ENCODE measurements at places on chromosomes 6 and 20.

- ATAC-seq: no peak
Measured at GRCh38 chr6:28203201-28203600, 21.9 kb upstream of the ZSCAN9 start.

DNA sequence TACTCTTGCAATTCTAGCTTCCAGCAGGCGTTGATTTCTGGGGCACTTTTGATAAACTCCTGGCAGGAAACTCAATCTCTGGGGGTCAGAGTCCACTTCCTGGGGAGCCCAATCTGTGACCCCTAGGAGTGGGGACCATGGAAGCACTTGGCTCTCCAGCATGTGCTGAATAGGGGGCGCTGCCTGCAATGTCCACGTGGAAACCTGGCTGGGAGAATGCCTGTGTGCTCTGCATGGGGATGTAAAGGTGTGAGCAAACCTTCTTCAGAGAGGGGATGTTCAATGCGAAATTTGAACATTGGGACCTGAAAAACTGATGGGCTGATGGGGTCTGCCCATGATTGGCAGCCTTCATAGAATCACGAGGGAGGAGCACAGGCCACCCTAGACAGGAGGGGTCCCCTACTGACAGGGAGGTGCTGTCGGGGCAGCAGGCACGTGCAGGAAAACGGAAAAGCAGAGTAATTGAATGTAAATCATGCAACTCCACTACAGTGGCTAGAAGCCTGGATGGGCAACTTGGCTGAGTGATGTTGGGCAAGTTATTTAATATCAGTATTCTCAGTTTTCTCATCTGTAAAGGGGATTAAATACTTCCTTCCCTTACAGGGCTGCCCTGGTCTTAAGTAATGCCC lies 47.8 kb downstream of the CEP43 start:
- no peak for ATAC-seq

DNA sequence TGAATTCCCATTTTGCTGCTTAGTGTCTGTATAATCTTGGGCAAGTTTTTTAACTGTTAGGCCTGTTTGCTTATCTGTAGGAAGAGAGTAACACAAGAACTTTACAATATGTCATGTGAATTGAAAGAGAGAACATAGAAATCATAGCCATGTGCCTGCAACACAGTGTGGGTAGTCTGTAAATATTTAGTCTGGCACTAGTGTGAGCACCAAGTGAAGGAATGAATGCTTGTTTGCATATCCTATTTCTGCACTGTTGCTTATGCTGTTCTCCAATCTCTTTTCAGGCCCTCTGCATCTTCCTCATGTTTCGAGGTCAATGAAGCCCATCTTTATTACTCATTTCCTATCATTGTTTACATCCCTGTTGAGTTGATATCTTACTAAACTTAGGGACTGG lies 49.2 kb downstream of the CBFA2T2 start:
- no peak for ATAC-seq

DNA sequence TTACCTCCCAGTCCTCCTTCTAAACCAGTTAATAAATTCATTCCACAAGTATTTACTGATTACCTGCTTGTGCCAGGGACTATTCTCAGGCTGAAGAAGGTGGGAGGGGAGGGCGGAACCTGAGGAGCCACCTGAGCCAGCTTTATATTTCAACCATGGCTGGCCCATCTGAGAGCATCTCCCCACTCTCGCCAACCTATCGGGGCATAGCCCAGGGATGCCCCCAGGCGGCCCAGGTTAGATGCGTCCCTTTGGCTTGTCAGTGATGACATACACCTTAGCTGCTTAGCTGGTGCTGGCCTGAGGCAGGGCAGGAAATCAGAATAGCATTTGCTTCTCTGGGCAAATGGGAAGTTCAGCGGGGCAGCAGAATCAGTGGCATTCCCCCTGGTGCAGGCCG lies 4.9 kb upstream of the AAR2 start:
- ATAC-seq: no peak

GRCh38 chr20:32356622-32357374 lies 1.3 kb upstream of the ASXL1 start:
- no peak for ATAC-seq

Measured in activated CD4-positive, CD25-positive, alpha-beta regulatory T cell treated with anti-CD3 and anti-CD28 coated beads, Interleukin-2, amount 50 U/mL, for 24 hours (primary cell).